ENCODE measurements at places on chromosomes 3 and 15. TPM values are rescaled to one million over a fixed set of nuclear protein-coding genes. Genes with fewer than 3 reads are reported as not detected.

Gene RAF1
- 66.0 TPM for total RNA-seq

Gene NR1D2
- total RNA-seq, result 12.5 TPM

Gene GABRG3
- total RNA-seq, result 0.43 TPM

Gene ARNT2
- 16.5 TPM for total RNA-seq

Gene SNTN
- total RNA-seq, result not detected

Gene MRPS25
- 62.1 TPM for total RNA-seq

Gene C3orf22
- total RNA-seq, result not detected

Gene SLC28A2
- not detected for total RNA-seq

Gene ADCY5
- total RNA-seq, result 0.88 TPM

Gene MAP1A
- total RNA-seq, result 0.63 TPM

Gene HTD2
- 6.0 TPM for total RNA-seq

Gene CCDC54
- total RNA-seq, result not detected

Gene CAPN3
- total RNA-seq, result 0.22 TPM

Gene HRH1
- 6.9 TPM for total RNA-seq

Gene SLC28A1
- not detected for total RNA-seq

Gene GP9
- not detected for total RNA-seq

Gene SLC22A14
- 0.05 TPM for total RNA-seq

Gene SCN11A
- 0.01 TPM for total RNA-seq

Gene TM4SF18
- 29.7 TPM for total RNA-seq

Gene BRK1
- total RNA-seq, result 174 TPM

Gene DHFR2
- 3.2 TPM for total RNA-seq

Gene CCR3
- total RNA-seq, result not detected

Gene AADACL2
- not detected for total RNA-seq

Gene SPINK8
- total RNA-seq, result not detected

Gene EFHB
- total RNA-seq, result 1.5 TPM

Gene HIGD2B
- not detected for total RNA-seq

Gene ALG1L2
- total RNA-seq, result not detected

Gene DNAH12
- 0.09 TPM for total RNA-seq

Gene DPPA4
- not detected for total RNA-seq

Gene GOLGA6L7
- total RNA-seq, result not detected

Gene MOBP
- total RNA-seq, result 0.02 TPM

Gene ITGA11
- 4.3 TPM for total RNA-seq

Gene TRPC1
- 8.6 TPM for total RNA-seq

Gene ETV5
- total RNA-seq, result 24.5 TPM

Gene WDR93
- total RNA-seq, result 0.21 TPM

Gene EIF4E3
- 3.9 TPM for total RNA-seq

All from A549 treated with AZD2906 at 1 μM for 4 hours (cell line).